ENCODE measurements at places on chromosomes 1 and 21.

GRCh38 chr1:25695771-25696311 is 79.2 kb downstream of the MAN1C1 start:
- DNase-seq: no peak

GRCh38 chr21:39984286-39984991 is 117.2 kb downstream of the PCP4 start:
- no peak for DNase-seq

- DNase-seq: no peak
Measured at GRCh38 chr1:220966881-220967611, 87.8 kb downstream of the HLX start.

- no peak for DNase-seq
Measured at GRCh38 chr1:201013991-201014815, 9.3 kb downstream of the KIF21B start.

DNA sequence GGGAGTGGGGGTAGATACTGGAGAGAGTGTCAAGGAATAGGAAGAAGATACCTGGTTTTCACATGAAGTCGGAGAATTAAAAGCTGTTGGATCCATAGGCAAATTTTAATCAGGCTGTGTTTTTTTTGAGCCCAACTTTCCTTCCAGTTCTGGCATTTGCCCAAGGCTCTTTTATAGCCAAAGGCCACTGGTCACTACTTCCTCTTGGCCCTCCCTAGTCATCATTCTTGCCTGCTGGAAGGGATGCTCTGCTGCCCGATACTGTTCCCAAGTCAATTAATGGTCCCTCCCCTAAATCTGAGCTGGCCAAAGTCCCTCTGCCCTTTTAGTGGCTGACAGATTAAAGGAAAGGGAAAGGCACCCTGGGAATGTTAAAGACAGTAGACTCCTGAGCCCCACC is 102.8 kb upstream of the ZNF648 start:
- DNase-seq: no peak

DNA sequence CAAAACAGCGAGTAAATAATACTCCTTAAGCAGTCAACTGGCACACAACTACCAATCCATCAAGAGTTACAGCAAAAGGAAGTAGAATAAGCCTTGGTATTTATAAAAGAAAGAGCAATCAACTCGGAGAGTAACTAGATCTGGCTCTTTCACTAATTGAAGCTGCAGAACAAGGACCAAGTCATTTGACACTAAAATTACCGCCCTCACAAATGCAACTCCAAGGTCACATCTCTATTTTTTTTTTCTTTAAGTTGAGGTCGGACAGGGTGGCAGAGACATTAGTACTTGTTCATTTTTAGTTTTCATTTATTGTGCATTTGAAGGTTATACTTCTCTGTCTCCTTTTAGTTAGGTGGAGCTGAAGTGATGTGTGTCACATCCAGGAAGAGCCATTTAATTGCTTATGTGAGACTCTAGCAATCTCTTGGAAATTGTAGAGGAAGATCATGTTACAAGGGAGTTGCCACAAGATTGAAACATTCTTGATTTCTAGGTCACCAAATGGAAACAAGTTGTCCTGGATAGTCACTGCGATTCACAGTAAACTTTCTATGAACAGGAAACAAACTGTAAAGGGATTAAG is 138.1 kb upstream of the ADAMTS5 start:
- no peak for DNase-seq

- no peak for DNase-seq
Measured at GRCh38 chr21:38041493-38041892, 125.2 kb upstream of the KCNJ6 start.

GRCh38 chr1:19647643-19648042 is 3.5 kb downstream of the NBL1 start:
- DNase-seq: no peak

DNA sequence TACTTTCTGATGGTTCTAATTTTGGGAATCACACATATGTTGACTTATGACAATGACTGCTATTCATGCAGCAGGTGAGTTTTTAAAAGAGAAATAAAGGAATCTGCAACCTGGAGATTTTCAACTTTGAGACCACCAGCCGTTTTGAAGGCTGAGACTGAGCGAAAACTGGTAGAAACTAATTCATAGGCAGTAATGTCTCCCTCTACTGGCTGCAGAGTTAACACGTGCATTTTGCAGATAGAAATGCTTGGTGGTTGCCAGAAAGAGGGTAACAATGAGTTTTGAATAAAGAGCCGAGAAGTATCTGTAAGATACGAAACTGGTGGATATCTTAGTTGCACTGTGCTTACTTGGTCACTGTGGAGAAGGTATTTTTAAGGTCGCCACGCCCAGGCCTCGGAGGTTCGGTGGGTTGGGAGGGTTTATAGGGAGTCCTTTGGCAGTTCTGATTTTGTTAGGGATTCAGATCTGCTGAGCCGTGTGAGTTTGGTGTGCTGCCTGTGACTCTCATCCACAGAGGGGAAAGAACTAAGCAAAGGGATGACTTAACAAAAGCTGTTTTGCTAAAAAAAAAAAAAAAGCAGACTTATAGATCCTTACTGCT is 83.0 kb downstream of the RYR2 start:
- no peak for DNase-seq

- DNase-seq: peak; percentile 87
Measured at GRCh38 chr1:239914751-239915231, 176.9 kb upstream of the FMN2 start.

DNA sequence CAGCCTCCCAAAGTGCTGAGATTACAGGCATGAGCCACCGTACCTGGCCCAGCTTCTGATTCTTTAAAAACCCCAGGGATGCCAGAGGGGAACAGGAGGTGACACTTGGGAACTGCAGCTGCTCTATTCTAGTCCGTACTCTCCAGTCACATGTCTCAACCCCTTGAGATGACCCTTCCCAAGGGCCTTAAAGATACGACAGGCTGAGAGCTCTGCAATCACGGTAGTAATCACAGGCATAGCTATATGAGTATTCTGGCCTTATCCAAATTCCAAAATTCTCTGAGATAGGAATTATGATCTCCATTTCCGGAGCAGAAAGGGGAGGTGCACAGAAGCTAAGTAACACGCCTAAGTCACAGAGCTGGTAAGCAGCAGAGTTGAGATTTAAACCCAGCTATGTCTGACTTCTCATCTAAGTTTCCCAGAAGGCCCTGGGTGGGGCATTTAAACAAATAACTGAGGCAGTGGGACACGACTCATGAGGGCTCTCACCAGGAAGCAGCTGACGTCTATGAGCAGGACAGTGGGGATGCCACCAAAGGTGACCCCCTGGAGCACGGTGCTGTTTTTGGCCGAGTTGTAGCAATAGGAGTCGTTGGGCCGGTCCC is 5.2 kb downstream of the TMEM63A start:
- DNase-seq: no peak

DNA sequence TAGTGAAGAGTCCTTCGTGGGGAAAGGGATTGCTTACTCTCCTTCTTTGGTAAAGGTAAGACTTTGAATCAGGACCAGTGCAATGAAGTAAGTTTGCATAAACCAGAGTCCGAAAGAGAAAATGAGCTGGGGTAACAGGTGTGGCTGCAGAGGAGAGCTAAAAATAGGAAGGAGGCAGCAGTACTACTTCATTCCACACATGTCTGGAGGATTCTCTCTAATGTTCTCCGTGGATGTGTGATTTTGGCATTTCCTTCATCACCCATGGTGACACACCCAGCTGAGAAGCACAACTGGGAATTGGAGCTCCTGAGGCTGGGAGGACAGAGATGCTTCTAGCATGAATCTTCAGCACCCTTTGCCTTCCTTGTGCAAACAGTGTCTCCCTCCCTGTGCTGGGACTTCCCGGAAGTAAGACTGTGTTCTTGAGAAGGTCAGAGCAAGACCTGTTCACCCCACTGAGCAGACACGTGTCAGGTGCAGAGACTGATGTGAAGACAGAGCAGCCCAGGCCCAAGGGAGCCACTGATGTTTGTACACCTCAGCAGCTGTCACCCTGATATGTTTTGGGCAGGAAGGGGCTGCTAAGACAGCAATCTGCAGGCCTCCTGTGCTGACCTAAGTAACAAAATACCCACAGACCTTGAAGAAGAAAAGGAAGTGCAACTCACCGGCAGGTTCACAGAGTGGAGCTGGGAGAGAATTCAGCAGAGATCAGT is 13.3 kb downstream of the FCRL1 start:
- no peak for DNase-seq

GRCh38 chr1:205709059-205709398 is 28.7 kb upstream of the SLC45A3 start:
- DNase-seq: no peak

DNA sequence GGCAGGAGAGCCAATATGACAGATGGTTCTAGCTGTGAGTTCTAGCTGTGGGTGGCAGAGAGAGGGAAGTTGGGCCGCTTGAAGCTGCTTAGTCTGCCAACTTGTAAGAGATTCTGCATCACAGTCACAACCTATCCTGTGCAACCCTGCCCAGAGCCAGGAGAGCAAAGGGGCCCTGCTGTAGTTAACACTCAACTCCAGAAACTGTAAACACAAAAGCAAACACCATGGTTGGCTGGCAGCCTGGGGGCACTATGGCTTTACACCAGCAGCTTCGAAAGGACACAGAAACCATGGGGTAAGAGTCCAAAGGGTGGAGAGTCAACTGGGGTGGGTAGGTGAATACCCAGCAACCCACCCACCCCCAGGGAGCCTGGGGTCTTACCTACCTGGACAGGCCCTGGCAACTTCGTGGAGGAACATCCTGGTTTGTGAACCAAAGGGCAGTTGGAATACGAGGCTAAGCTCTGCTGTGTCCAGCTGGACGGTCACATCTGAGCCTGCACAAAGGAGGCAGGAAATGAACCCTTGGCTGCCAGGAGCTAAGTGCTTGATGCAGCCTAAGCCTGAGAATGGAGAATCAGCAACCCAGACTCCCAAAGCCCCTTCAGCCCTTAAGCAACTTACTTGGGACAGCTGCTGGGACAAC is 6.4 kb downstream of the INPP5B start:
- no peak for DNase-seq

DNA sequence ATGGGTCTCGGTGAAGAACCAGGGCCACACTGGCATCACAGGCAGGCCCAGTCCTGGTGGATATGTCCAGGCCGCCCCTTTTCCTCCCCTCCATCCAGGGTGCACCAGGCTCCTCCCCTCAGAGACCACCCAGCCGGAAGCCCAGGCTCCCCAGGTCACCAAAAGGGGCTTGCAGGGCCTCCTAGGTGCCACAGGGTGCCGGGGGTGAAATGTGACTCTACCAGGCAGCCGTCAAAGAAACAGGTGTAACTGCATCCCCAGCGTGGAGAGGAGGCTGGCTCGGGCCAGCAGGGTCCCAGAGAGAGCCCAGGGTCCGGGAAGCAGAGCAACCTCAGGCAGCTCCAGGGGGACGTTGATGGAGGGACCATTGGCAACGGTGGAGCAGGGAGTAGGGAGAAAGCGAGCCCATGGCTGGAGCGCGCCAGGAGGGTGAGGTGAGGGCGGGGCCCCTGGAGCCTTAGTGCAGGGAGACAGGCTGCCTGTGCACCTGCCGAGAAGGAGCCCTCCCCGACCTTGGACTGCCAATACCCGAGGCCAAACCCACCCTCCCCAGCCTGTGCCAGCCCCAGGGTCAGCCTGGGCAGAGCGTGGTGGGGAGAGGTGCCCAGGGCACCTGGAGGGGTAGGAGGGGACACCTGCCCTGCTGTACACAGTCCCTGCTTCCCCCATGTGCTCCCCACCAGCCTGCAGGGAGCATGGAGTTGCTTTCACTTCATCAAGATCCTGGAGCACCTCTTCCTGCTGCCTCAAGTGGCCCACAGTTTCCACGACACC is 48.3 kb upstream of the POFUT2 start:
- DNase-seq: no peak

GRCh38 chr21:45805321-45805720 is 161.8 kb downstream of the PCBP3 start:
- no peak for DNase-seq

GRCh38 chr1:197914510-197914909 is 2.7 kb upstream of the LHX9 start:
- no peak for DNase-seq

DNA sequence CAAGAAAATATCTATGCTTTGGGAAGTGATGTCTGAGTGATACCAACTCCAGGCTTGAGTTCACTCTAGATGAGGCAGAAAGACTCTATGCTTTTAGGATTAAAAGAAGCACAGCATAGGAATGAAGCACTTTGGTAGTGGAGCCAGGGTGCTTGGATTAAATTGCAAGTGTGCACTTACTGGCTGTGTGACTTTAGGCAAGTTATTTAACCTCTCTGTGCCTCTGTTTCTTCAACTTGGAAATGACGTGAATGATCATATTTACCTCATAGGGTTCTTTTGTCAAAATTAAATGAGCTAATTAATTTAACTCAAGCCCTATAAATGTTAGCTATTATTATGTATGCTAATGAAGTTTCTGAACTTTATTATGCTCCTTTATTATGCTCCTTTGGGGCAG is 446.1 kb downstream of the TTLL7 start:
- DNase-seq: no peak

DNA sequence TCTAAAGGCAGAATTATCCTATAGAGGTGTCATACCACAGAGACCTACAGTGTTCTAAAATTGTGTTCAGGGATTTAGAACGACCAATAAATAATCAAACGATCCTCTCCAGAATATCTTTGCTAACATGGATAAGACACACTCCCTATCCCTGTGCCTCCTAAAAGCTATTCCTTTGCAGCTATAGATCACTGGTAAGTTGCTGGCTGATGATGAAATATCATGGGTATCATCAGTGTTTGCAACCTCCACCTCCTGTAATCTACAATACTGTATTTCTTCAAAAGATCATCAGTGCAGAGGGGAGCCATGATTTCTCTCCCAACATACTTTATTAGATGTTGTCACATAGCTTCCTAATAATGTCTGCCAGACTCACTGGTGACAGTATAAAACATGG is 201.9 kb downstream of the NTNG1 start:
- no peak for DNase-seq

DNA sequence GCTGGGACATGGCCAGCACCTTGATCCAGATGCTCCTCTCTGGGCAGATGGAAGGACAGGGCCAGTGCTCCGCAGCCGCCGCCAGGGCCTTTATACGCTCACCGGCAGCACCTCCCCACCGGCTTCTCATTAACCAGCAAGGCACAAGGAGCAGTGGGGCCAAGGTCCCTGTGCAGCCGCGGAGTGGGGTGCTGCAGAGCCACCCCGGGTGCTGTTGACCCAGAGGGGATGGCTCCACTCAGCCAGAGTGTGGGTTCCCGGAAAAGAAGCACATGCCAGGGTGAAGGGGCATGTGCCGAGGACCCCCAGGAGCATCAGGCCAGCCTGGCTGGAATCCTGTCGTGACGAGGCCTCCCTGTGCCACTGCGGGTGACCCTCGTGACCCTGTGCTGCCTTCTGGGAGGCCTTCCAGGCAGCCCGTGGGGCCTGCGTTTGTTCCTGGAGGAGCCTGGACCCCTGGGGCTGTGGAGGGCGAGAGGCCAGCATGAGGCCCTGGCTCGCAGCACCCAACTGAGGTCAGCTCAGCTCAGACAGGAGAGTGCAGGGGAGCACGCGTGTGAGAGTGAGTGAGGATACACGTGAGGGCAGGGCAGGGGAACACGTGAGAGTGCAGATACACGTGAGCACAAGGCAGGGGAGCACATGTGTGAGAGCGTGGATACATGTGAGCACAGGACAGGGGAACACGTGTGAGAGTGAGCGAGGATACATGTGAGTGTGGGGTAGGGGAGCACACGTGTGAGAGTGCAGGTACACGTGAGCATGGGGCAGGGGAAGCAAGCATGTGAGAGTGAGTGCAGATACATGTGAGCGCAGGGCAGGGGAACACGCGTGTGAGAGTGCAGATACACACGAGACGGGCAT is at the start of gene FTCD:
TSS of gene FTCD (minus strand) at position 66 of the 864 bp plus-strand sequence. CDS start at position 10, 56 bp downstream.
- DNase-seq: no peak

Data from amniotic stem cell (primary cell).